ENCODE measurements at places on chromosomes 5 and 9.

GRCh38 chr5:98784411-98784810 lies 10.9 kb downstream of the RGMB start:
- no peak for DNase-seq

DNA sequence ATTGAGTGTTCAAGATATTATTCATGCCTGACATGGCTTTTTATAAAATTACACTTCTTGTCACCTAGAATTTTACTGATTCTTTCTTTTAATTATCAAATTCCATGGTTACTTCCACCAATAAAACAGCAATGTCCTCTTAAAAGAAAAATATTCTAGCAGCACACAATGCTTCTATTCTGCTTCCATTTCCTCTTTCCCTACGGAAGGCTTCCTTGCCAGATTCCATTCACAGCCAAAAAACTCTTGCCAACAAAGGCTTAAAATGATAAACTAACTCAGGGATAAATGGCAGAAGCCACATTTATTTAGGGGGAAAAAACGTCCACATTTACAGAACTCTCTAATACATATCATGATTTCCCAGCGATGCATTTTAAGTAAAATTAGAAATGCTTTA lies 111.6 kb downstream of the CTNND2 start:
- DNase-seq = no peak

DNA sequence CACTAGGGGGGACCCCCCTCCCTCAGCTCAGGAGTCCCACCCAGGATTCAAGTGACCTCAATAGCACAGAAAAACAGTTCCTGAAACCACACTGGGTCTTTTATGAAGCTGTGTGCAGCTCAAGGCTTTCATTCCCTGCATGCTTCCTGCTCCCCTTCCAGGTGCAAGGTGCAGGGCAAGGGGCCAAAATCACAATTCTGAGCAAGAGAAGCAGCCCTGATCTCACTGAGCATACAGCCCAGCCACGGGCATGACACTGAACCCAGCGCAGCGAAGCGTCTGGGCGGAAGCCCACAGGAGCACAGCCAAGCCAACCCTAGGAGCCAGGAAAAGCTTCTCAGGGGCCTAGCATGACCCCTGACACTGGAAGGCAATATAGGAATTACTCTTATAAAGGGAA lies 62.9 kb downstream of the IRX2 start:
- no peak for DNase-seq

DNA sequence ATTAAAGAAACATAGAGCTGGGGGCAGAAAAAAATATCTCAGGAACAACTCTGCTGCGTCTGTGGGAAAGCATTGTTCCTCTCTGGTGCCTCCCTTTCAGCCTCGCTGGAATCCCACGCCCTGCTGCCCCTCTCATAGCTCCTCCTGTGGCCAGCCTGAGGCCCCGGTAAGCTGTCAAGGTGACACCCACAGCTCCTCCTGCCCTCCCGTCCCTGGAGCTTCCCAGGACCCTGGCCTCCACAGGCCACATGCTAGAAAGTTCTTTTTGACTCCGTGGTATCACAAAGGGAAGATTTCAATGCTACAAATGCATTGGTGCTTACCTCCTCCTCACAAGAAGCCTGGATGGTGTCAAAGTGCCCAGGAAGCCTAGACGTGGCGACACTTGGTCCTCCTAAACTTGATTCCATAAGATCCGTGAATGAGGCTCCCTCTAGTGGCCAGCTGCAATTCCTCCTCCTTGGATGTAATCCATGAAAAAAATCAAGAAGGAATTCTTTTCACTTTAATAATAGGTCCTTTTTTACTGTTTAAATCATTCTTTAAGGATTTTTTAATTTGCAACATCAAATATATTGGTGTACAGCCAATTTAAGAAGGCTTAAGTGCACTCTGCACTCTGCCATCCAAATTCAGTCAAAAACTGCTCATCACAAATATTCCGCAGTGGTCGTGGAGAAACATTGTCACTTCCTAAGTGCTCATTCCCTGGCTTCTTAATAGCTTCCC lies 104.9 kb downstream of the CFAP90 start:
- peak; percentile 38 for DNase-seq

GRCh38 chr5:114744406-114744805 lies 382.5 kb downstream of the KCNN2 start:
- no peak for DNase-seq

DNA sequence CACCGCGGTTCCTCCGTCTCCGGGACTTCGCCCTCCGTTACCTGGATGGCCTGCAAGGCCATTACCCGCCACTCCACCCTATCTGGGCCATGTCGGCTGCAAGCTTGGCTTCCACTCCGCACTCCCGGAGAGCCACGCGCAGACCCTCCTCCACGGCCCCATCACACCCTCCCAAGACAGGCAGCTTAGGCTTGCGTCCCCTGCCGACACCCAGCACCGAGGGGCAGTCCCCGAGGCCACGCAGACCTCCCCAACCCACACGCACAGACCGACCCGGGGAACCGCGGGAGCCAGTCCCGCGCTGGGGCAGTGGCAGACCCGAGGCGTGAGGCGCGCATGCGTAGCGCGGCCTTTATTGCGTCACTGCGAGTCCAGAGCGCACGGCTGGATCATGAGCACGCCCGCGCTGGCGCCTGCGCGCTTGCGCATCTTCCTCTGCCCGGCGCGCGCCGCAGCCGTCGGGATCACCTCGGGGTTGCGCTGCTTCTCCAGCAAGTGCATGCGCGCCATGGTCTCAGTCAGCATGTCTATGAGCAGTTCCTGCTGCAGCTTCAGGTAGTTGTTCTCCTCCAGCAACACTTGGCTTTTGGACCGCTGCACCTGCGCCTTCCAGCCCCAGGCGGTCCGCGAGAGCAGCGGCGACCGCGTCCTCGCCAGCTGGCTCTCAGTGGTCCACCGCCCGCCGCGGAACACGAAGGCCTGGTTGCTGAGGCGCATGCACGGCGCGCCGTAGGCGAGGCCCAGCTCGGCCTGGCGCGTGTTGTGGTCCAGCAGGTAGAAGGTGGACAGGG lies 2.4 kb downstream of the CBY3 start:
- peak; percentile 98 for DNase-seq

- no peak for DNase-seq
Observed at GRCh38 chr5:124054564-124054963, 542.6 kb downstream of the CSNK1G3 start.

DNA sequence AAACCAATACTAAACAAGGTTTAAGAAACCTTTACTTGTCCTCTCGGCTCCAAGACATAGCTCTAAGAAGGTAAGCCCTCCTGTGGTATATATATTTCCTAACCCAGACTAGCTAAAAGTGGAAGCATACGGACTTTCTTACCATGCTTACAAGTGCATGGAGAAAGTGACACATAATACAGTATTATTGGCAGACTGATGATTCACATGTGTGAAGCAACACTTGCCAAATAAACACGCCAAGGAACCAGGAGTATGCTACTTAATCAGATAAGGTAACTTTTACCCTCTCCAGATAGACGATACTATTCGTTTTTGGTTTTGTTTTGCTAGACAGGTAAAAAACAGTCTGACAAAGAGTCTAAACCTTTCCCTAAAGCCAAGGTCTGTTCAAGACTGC lies 264.1 kb downstream of the MLLT3 start:
- no peak for DNase-seq

DNA sequence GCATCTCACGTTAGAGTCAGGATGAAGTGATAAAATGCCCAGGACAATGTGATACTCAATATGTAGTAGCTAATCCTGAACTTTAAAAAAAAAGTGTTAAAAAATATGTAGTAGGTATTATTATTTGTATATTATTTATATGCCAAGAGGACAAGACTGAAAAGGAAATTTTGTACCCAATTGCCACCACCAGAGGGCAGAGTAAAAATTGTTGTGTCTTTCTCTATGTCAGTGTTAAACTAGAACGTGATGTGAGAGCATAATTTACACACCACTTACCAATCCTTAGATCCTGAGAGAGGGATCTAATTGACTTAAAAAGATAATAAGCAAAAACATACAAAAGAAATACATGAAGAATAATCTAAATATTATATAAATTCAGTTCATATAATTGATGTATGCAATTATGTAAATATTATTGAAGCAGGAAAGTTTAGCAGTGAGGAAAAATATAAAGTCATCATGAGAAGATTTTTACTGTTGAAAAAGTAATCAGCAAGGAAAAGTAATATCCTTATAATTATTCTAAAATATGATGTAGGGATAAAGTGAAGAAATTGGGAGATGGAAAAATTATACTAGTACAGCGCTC lies 288.9 kb downstream of the RAB3C start:
- no peak for DNase-seq

GRCh38 chr5:163809473-163809872 lies 304.1 kb downstream of the MAT2B start:
- DNase-seq = no peak

DNA sequence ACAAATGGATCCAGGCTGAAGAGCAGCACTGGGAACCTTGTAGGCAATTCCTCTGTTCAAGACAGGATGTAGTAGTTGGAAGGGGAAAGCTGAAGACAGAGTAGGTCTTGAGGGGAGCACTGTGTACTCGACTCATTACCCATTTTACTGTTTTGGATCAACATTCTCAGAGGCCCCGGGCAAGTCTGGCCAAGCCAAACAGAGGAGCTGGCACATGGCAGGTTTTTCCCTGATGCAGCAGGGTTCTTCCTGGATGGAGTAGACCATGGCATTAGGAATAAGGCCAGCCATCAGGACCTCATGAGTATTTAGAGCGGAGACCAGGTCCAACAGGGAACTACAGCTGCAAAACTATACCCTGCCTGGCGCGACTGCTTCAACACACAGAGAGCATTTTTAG lies 4.4 kb downstream of the SVEP1 start:
- no peak for DNase-seq

DNA sequence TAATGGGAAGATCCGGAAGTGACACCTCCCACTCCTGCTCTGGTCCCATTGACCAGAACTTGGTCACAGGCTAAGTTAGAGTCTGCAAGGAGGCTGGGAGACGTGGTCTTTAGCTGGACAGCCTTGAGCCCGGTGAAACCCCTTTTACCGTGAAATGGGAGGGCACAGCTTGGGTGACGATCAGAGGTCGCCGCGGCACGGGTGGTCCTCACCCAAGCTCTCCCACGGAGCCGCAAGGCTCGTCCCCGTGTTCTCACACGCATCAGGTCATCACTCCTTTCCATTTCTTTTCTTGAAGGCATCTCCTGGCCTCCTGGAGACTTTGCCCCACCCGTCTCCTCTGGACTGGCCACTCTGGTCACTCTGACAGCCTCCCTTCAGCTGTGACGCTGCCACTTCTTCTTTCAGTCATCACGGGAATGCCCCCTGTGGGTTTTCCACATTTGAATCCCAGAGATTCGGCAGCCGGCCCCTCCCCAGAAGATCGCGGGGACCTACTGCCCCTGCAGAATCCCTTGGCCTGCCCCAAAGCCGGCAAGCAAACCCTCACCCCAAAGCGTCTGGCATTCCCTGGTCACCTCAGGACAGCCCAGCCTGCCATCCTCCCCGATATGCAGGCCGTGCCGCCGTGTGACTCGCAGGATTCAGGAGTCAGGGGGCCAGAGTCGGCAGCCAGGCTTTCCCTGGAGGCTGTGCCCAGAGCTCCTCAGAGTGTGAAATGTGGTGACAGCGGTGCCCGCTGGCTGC lies 18.9 kb upstream of the EGFL7 start:
- no peak for DNase-seq

Measured in right kidney (tissue), 9 donors.